ENCODE measurements at places on chromosomes 3 and 15. TPM values are rescaled to one million over a fixed set of nuclear protein-coding genes. Genes with fewer than 3 reads are reported as not detected.
A peak's percentile ranks its signal among the peaks of the same experiment; 100 is the strongest.

DNA sequence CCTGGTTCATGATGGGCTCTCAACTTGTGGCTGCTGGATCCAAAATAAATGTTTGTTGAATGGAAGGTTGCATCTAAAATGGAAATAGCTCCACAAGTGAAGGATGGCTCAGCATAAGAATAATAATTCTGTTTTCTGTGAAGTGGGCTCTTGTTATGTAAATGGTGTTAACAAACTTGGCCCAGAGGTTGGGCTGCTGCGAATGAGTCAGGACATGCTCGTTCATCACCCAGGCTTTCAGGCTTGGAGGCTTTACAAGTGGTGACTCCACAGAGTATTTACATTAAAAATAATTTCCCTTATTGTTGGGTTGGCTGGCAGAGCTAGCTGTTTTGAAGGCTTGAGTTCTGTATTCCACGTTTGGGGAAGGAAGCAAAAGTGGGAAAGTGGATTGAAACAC, 60.5 kb downstream of the ITGB5 start:
- DNase-seq = no peak

DNA sequence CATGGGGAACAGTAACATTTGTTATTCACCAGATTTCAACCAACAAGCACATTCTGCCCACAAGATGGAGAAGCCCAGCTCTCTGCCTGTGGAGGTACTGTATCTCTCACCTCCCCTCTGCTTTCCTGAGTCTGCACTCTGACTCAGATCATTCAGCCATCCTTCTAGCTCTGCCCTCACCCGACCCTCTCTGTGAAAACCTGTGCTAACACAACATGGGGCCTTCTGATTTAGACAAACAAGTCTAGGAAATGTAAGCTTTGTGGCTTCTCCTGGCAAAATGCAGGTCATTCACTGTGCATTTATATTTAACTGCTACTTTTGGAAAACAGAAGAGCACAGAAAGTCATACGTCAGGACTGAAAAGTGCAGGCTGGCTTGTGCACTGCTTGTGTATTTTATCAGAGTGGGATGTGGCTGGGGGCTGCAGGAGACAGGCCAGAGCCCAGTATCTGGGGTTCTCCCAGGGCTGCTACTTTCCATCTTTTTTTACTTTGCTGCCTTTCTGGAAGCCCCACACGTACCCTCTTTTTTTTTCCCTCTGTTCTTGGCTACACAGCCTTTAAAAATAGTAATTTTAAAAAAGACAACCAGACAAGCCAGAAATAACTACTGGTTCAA, 50.8 kb downstream of the SUSD5 start:
- DNase-seq = no peak

DNA sequence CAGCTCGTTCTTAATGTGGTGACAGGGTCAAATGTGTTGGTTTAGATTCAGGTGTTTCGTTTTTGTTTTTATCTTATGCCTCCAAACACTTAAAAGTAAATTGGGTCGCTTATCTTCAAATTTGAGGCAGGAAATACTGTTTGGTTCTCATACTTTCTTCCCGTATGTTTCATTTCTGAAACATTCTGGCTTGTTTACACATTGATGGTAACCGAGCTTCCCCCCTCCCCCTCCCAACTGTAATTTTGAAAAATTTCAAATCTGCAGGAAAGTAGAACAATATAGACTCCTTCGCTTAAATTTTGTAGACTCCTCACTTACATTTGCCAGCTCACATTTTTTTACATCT, 64.9 kb downstream of the CMTM8 start:
- no peak for DNase-seq

The GABRB3 gene
- 1.9 TPM for polyA plus RNA-seq

GRCh38 chr3:43004282-43004681, 25.2 kb downstream of the GASK1A start:
- no peak for DNase-seq

DNA sequence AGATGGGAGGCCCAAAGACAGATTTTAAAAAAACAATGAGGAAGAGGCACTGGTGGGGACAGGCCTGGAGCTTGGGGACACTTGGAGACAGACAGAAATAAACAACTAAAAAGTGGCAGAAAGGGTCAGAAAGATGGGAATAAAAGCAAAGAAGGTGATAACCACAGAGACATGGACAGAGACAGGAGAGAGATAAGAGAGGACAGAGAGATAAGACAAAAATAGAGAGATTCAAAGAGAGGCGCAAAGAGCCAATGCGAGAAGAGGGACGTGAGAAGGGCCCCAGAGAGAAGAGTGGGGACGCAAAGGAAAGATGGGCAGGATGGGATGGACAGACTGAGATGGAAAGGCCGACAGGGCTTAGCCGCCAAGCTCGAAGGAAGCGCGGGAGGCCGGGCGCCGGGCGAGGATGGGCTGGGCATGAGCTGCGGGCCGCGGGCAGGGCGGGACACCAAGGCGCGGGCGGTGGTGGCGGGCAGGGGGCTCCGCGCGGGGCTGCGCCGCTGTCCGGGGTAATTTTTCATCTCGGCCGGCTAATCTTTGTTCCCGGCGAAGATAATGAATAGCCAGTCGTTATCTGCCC, 3.1 kb upstream of the GATA2 start:
- no peak for DNase-seq

DNA sequence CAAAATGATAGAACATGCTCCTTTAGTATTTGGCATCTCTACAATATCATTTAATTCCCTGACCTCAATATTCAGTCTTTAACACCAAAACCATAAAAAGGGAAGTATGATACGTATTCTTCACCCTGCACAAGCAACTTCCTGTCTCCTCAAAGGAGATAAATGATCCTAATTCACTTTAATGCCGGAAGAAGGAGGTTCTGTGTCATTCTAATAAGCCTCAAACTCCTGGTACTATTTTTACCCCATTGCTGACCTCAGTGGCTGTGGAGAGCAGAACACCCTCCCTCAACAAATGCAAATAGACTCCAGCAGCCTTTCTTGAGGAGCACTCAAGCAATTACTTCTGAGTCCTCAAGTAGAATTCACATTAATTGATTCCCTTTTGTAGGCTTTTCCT, 173.3 kb downstream of the TMEM108 start:
- peak; percentile 55 for DNase-seq
